Cardiac atrium fibroblast (primary cell): ENCODE measurements at places on chromosomes 16 and 17. TPM values are rescaled to one million over a fixed set of nuclear protein-coding genes. Genes with fewer than 3 reads are reported as not detected.

FZD2 gene
- total RNA-seq = 3.4 and 8.8 TPM in 2 replicates

C1QTNF8 gene
- not detected in 2 replicates for total RNA-seq

PDXDC1 gene
- total RNA-seq = 58.5 and 65.9 TPM in 2 replicates

CRYM gene
- not detected in 2 replicates for total RNA-seq

AGRP gene
- total RNA-seq = not detected in 2 replicates

TBC1D3 gene
- total RNA-seq = 1.6 and 2.3 TPM in 2 replicates

SDR42E1 gene
- total RNA-seq = not detected in 2 replicates

VMO1 gene
- total RNA-seq = 0.18 TPM in 1 of 2 replicates, not detected in the other

HOXB5 gene
- total RNA-seq = not detected in 2 replicates

TRPV2 gene
- total RNA-seq = 32.7 and 47.3 TPM in 2 replicates
